Activated T-cell treated with anti-CD3 and anti-CD28 coated beads, Interleukin-2, amount 50 U/mL, for 1 hour (primary cell): ENCODE measurements at places on chromosomes 7 and 10.

GRCh38 chr7:155844526-155844925 is 32.3 kb upstream of the SHH start:
- DNase-seq: no peak

- DNase-seq: peak; percentile 74
These were observed 41.5 kb upstream of the NMT2 start for GRCh38 chr10:15209827-15210509.

DNA sequence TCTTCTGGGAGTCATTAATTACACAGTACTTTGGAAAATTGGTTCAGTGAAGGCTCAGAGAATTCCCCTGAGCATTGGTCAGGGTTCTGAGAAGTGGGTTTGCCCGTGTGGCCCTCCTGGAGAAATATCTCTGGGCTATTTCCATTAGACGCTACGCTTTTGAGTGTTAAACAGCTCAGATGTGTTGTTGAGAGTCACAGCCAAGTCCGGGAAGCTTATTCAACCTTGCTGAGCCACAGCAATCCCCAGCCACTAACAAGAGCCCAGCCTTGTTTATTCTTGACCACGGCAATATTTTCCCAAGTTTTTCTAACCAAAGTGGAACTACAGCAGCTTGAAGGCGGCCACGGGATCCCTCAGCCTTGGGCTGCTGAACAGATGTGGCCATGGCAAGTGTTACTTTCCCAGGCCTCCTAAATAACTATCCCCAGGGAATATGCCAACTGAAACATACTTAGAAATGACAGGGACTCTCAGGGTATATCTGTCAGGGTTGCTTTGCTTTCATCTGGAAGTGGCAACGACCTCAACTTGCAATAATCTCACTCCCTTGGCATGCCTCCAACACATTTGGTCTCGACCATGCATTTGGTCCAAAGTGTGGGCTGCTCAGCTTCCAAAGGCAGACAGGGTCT is 214.7 kb downstream of the EMX2 start:
- DNase-seq: no peak

DNA sequence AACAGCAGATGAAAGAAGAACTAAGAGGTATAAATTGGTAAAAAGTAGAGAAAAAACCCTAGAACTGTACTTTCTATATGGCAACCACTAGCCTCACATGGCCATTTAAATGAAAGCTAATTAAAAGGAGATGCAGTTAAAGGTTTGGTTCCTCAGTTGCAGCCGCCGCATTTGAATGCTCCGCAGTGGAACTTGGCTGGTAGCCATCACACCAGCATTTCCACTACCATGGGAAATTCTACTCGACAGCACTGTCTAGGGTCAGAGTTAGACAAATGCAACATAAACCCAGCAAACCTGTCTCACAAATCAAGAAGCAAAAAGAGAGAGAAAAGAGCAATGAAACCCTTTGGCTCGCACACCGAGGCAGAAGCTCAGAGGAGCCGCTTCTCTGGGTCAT is 29.7 kb downstream of the VIPR2 start:
- no peak for DNase-seq

GRCh38 chr7:132383962-132384361 is 192.3 kb downstream of the PLXNA4 start:
- no peak for DNase-seq
